ENCODE measurements at places on chromosomes 13 and 19.

DNA sequence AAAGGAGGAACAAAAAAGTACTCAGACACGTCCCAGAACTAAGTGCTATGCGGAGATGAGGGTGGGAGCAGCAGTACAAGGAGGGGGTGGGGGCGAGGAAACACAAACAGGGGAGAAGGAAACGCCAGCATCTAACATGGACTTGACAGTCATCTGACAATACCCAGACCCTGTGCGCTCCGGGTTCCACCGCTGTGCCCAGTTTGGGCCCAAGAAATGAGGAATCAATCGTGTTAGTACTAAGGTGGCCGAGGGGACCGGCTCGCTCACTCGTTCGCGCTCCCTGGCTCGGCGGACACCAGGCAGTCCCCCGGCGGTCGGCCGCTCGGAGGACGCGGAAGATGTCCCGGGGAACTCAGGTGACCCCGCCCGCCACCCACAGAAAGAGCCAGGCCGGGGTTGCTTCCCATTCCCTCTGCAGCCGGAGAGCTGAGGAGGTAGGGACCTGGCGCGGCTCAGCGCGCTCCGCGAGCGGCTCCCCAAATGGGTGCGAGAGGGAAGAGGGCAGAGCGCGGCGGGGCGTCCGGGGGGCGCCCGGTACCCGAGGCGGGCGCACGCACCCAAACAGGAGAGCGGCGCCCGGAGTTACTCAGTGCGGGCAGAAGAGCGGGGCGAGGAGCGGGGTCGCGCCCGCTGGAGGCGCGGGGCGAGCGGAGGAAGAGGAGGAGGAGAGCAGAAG is 616 bp downstream of the TSHZ3 start:
- H3K36me3 ChIP-seq = no peaks in the 10 kb centered on the region
- peaks cover 37% of the 10 kb centered on the region for H3K27me3 ChIP-seq
- peaks cover 46% of the 10 kb centered on the region for H3K4me1 ChIP-seq
- peak; percentile 74 for DNase-seq
- H3K27ac ChIP-seq = peak overlapping the region; percentile 93

DNA sequence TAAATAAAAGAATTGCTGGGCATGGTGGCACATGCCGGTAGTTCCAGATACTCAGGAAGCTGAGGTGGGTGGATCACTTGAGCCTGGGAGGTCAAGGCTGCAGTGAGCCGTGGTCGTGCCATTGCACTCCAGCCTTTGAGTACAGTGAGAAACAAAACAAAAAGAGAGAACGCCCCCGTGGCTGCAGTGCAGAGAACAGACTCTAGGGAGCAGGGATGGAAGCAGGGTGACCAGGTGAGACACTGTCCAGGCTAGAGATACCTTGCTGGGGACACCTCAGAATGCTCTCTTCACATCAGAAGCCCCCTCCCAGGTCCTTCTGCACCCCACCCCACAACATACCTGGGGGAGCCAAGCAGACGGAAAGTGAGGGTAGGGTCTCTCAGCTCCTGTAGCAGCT is 24.8 kb downstream of the MAP4K1 start:
- no peaks in the 10 kb centered on the region for H3K27me3 ChIP-seq
- H3K4me3 ChIP-seq = no peak overlapping the region
- H3K27ac ChIP-seq = no peak overlapping the region
- no peaks in the 10 kb centered on the region for H3K36me3 ChIP-seq
- no peak for DNase-seq
- H3K4me1 ChIP-seq = peaks cover 8% of the 10 kb centered on the region

DNA sequence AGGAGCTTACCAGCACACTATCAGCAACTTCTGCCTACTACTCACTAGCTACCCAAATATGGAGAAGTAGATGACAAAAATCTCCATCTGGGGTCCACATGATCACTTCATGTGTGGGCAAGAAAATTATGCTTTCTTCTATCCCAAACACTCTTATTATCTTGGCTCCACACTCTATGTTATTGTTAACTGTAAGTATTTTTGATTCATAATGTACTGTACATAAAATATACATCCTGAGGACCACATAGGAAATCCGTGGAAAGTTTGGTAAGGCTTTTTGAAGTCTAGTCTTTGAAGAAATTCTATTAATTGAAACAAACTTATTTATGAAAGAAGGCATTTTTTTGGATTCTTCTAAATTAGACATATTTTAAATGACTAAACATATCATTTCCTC is 378.8 kb downstream of the DACH1 start:
- no peaks in the 10 kb centered on the region for H3K4me1 ChIP-seq
- H3K27me3 ChIP-seq = no peaks in the 10 kb centered on the region
- H3K36me3 ChIP-seq = no peaks in the 10 kb centered on the region
- no peak overlapping the region for H3K27ac ChIP-seq

- no peaks in the 10 kb centered on the region for H3K4me1 ChIP-seq
- no peaks in the 10 kb centered on the region for H3K36me3 ChIP-seq
- no peak overlapping the region for H3K4me3 ChIP-seq
- no peak for DNase-seq
Measured at GRCh38 chr13:34308725-34309124, 490.8 kb downstream of the RFC3 start.

DNA sequence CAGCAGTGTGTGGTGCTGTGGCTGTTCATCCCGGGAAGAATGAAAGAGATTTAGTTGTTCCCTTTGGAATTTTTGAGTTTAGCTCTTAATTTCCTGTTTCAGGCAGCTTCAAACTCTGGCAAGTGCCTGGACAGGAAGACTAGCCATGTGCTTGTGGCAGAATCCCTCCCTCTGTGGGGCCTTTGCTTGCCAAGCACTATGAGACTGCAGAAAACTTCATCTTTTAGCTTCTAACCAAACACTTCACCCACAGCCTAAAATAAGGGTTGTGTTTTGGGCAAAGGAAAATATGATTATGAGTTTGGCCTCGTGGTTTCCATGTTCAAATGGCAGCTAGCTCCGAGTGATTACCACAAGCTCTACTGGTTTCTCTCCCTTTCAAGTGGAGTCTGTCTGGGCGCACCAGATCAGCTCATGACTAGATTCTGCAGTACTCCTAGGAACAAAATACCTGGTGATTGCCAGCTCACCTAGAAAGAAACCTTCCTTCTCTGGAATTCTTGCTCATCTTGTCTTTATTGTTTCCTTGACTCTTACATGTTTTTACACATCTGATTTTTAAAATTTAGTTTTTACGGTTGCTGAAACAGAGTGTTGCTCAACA is 707.5 kb downstream of the SLITRK6 start:
- no peaks in the 10 kb centered on the region for H3K27me3 ChIP-seq
- no peak overlapping the region for H3K4me3 ChIP-seq
- H3K4me1 ChIP-seq = peaks cover 4% of the 10 kb centered on the region
- H3K36me3 ChIP-seq = no peaks in the 10 kb centered on the region

DNA sequence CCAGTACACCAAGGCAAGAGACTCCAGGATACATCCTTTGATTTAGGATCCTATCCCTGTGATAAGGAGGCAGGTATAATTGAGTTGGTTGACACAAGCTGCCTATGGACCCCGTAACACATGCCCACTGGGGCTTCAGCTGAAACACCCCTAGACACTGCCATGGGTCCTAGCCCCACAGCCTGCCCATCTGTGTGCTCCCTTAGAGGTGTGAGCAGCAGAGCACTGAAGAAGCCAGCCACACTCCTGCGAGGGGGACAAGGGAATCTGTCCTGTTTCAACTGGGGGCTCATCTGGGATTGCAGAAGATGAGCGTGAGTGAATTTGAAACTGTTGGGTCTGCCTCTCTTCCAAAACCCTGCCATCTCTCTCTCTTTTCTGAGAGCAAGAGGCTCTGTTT is 385.9 kb upstream of the SLITRK6 start:
- H3K4me1 ChIP-seq = no peaks in the 10 kb centered on the region
- H3K36me3 ChIP-seq = no peaks in the 10 kb centered on the region
- H3K27me3 ChIP-seq = no peaks in the 10 kb centered on the region

GRCh38 chr19:45405435-45406225 is 761 bp upstream of the PPP1R13L start:
- peak; percentile 95 for DNase-seq
- H3K27ac ChIP-seq = peak overlapping the region; percentile 96
- H3K36me3 ChIP-seq = peaks cover 9% of the 10 kb centered on the region
- H3K4me1 ChIP-seq = peaks cover 63% of the 10 kb centered on the region
- no peaks in the 10 kb centered on the region for H3K27me3 ChIP-seq
- peak overlapping the region; percentile 68 for H3K4me3 ChIP-seq

DNA sequence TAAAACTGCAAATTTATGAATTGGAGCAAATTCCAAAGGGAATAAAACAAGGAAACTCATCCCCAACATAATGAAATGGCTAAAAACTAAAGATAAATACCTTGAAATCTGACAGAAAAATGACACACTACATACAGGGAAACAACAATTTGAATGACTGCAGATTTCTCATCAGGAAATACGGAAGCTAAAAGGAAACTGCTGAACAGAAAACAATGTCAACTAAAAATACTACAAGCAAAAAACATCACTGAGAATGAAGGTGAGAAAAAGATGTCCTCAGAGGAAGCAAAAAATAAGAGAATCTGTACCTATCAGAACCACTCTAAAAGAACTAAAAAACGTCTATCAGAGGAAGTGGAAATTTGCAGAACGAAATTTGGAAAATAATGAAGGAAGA is 39.5 kb downstream of the ZSWIM9 start:
- H3K4me1 ChIP-seq = peaks cover 2% of the 10 kb centered on the region
- no peak overlapping the region for H3K27ac ChIP-seq
- DNase-seq = no peak

DNA sequence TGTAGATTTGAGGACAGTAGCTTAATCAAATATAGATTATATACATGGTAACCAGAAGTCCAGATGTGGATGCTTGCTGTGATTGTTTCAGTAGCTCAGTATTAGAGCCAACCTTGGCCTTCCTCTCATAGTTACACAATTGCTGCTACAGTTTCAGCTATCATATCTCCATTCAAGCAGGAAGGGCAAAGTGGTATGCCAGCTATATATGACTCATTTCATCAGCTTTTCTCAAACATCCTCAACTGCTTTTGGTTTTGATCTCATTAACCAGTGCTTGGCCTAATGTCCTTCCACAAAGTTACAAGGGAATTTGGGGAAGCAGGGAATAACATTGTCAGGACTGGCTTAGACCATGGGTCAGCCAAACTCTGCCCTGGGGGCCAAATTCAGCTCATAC is 73.0 kb upstream of the MAB21L1 start:
- no peak overlapping the region for H3K27ac ChIP-seq
- no peaks in the 10 kb centered on the region for H3K36me3 ChIP-seq
- H3K4me3 ChIP-seq = no peak overlapping the region
- H3K4me1 ChIP-seq = no peaks in the 10 kb centered on the region
- DNase-seq = no peak
- no peaks in the 10 kb centered on the region for H3K27me3 ChIP-seq

DNA sequence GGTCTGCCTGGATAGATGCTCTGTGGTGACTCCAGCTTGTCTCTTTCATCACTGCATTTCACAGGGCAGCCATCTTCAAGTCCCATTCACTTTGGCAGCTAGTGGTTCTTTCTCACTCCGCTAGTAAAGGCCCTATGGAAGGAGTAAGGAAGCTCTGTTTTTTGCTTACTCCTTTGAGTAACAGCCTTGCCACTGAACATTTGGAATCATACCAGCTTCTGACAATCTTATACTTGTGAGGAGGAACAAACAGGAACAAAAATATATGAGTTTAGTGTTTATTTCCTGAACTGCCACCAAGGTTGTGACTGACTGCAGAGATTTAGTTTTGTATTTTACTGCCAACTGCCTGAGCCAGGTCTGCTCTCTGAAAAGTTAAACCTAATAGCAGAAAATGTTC is 38.7 kb downstream of the KCTD4 start:
- no peak overlapping the region for H3K27ac ChIP-seq
- H3K4me1 ChIP-seq = peaks cover 5% of the 10 kb centered on the region
- H3K4me3 ChIP-seq = no peak overlapping the region
- H3K27me3 ChIP-seq = no peaks in the 10 kb centered on the region
- H3K36me3 ChIP-seq = peaks cover 16% of the 10 kb centered on the region
- DNase-seq = no peak

DNA sequence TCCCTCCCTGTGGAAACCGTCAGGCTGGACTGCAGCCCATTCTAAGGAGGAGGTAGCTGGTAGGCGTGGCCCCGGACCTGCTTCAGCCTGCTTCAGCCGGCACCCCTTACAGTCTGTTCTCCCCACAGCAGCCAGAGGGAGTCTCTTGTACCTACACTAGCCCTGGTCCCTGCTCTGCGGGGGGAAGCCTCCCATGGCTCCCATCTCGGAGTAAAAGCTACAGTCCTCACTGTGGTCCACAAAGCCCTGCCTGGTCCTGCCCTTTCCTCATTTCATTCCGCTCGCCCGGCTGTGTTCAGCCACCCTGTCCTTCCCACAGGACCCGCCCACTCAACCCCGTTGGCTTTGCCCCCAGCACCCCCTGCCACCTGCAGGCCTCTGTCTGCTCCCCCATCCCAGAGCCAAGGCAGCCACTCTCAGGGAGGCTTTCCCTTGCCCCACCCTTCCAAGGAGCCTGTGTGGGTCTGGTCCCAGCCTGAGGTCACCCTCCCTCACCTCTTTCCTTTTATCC is 1.3 kb downstream of the PGLYRP1 start:
- H3K4me3 ChIP-seq = no peak overlapping the region
- peaks cover 23% of the 10 kb centered on the region for H3K27me3 ChIP-seq
- H3K27ac ChIP-seq = no peak overlapping the region
- H3K36me3 ChIP-seq = peaks cover 3% of the 10 kb centered on the region
- peaks cover 28% of the 10 kb centered on the region for H3K4me1 ChIP-seq
- DNase-seq = peak; percentile 77

- no peak overlapping the region for H3K27ac ChIP-seq
- H3K36me3 ChIP-seq = peaks cover 85% of the 10 kb centered on the region
- no peak for DNase-seq
- peaks cover 33% of the 10 kb centered on the region for H3K4me1 ChIP-seq
- no peaks in the 10 kb centered on the region for H3K27me3 ChIP-seq
- H3K4me3 ChIP-seq = no peak overlapping the region
Measured at GRCh38 chr19:54458648-54459281, 4.8 kb downstream of the LENG9 start.

GRCh38 chr19:46482631-46483030 is 11.3 kb upstream of the PNMA8A start:
- no peak overlapping the region for H3K27ac ChIP-seq
- peaks cover 13% of the 10 kb centered on the region for H3K27me3 ChIP-seq
- peaks cover 11% of the 10 kb centered on the region for H3K4me1 ChIP-seq
- no peak overlapping the region for H3K4me3 ChIP-seq

DNA sequence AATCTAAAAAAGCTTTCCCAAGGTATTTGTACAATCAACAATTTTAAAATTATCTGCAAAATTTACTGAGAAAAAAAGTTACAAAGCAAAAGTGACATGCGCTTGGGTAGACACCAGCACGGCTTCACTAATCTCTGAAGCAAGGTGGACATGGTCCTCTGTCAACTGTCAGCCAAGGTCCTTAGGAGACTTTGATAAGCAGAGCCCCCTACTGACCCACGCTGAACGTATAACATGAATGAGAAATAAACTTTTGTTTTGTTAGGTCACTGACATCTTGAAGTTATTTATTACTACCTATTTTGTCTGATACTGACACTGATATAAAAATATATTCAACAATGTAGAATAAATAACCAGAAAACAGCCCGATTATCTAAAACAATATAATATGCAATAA is 100.7 kb upstream of the OBI1 start:
- no peak overlapping the region for H3K4me3 ChIP-seq
- H3K27ac ChIP-seq = no peak overlapping the region
- no peaks in the 10 kb centered on the region for H3K27me3 ChIP-seq
- no peak for DNase-seq
- H3K4me1 ChIP-seq = no peaks in the 10 kb centered on the region
